Cardiac ventricle fibroblast (primary cell): ENCODE measurements at places on chromosomes 7 and 10. TPM values are rescaled to one million over a fixed set of nuclear protein-coding genes. Genes with fewer than 3 reads are reported as not detected.

The ZNF239 gene
- 3.1 and 5.0 TPM in 2 replicates for total RNA-seq

The CABCOCO1 gene
- total RNA-seq: not detected in 2 replicates

The CYP2W1 gene
- not detected in 2 replicates for total RNA-seq

The MACC1 gene
- not detected in 2 replicates for total RNA-seq

The ASZ1 gene
- total RNA-seq: not detected in 2 replicates

The PITX3 gene
- 0.15 and 0.69 TPM in 2 replicates for total RNA-seq
